NCI-H1105 treated with DMSO at 0.1 percent for 48 hours (cell line): ENCODE measurements at places on chromosomes 12 and 14.
A peak's percentile ranks its signal among the peaks of the same experiment; 100 is the strongest.

- no peak for DNase-seq
These were observed 163.9 kb upstream of the TMTC2 start for GRCh38 chr12:82522762-82523161.

DNA sequence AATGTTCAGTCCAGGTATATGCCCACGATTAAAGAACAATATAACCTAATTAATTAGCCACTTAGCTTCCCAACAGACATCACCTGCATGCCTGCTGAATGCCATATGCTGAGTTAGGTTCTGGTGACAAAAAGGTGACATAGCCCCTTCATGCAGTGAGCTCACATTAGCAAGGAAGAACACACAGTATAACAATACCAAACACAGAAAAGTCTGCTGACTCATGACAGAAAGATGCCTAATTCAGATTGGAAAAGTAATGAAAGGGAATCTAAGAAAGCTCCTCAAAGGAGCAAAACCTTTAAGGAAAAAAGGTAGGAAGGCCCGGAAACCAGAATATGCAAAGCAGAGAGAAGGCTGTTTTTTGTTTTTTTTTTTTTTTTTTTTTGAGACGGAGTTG lies 59.0 kb downstream of the FERMT2 start:
- peak; percentile 16 for DNase-seq

GRCh38 chr12:50222275-50222783 lies 55.2 kb upstream of the CERS5 start:
- DNase-seq, result no peak

GRCh38 chr12:51771008-51771407 lies 77.5 kb downstream of the FIGNL2 start:
- DNase-seq, result no peak

- DNase-seq, result no peak
These were observed 46.6 kb upstream of the NR1H4 start for GRCh38 chr12:100427078-100427477.

DNA sequence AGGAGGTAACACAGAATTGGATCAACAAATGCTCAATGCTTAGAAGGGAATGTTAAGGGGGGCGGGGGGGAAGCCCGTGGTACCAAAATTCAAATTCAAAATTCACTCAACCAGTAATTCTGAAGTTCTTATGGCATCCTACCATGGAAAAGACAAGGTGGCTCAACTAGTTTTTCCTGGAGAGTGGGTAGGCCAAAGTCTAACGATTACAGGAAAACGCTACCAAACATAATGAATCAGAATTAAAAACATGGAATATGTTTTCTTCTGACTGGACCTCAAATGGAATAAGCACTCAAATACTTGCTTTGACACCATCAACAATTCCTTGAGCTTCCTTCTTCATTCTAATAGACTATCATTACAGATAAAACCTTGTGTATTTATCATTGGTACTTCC lies 2.3 kb downstream of the NACA start:
- DNase-seq, result no peak

DNA sequence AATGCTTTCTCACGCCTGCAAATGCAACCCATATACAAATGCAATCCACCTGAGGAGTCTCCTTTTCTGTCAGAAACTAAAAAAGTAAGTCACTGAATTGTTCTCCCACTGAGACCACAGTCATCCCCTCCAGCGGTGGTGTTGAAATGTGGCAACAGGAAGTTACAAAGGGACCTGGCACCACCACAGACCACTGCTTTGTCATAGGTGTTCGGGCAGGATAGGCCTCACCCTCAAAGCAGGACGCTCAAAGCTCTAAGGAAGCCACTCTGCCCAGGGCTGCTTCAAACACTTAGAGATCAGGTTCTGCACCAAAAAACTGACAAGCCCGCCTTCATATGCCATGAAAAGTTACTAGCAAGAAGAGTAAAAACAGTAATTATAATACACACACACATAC lies 11.3 kb downstream of the PHLDA1 start:
- no peak for DNase-seq

DNA sequence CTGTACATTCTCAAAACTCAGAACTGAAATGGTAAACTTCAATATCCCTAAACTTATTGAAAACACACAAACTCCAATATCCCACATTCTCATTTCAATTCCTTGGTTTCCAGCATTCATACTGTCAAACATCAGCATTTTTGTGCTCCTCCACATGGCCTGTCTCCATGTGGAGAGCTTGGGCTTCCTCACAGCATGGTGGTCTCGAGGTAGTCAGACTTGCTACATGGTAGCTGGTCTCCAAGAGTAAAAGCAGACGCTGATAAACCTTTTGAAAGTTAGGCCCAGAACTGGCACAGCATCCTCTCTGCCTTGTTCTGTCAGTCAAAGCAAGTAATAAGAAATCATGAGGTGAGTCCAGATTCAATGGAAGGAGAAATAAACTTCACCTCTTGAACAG lies 70.5 kb downstream of the VCPKMT start:
- no peak for DNase-seq

- no peak for DNase-seq
These were observed 306.1 kb downstream of the ADAMTS20 start for GRCh38 chr12:43245947-43246346.

GRCh38 chr12:91172096-91172495 lies 10.5 kb downstream of the DCN start:
- peak; percentile 70 for DNase-seq

- DNase-seq, result peak; percentile 41
These were observed 155.9 kb downstream of the ESRRB start for GRCh38 chr14:76531821-76532318.

DNA sequence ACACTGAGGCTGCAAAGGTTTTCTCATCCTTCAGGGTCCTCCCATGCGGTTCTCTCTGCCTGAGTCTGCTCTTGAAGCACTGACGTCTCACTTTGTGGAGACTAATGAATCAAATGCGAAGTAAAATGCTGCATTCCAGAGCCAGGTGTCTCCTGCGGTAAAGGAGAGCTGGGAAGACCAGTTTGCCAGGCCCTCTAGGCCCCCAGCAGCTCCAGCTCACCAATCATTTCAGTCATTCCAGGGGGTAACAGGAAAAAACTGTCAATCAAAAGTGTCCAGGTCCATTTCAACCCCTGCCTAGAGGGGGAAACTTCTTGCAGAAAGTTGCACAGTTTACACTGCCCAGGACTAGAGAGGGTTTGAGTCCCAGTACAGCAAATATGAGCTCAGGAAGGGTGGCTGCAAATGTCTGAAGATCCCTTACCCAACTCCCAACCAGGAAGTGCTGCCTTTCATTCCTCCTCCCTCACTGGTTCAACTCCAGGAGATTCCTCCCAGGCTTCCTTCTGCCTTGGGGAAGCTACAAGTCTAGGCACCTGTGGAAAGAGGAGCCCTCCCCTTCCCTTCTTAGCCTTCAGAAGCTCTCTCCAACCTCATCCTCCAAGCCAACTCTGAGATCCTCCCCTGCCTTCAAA lies 2.7 kb upstream of the NXPH4 start:
- no peak for DNase-seq

GRCh38 chr12:107651571-107652449 lies 33.8 kb upstream of the PWP1 start:
- DNase-seq, result no peak

DNA sequence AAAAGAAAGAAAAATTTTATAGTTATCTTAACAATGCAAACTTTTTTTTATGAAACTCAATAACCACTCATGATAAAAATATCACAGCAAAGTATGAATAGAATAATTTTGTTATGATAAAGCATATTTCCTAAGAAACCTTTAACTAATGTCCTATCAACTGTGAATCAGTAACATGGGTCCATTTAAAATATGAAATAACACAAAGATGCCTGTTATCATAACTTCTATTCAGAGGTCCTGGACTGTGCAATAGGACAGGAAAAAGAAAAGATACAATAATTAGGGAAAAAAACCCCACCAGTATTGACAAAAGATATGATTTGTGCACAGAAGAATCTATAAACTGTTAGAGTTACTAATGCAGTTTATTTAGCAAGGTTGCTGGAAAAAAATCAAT lies 245.4 kb downstream of the FOXN3 start:
- DNase-seq, result no peak

DNA sequence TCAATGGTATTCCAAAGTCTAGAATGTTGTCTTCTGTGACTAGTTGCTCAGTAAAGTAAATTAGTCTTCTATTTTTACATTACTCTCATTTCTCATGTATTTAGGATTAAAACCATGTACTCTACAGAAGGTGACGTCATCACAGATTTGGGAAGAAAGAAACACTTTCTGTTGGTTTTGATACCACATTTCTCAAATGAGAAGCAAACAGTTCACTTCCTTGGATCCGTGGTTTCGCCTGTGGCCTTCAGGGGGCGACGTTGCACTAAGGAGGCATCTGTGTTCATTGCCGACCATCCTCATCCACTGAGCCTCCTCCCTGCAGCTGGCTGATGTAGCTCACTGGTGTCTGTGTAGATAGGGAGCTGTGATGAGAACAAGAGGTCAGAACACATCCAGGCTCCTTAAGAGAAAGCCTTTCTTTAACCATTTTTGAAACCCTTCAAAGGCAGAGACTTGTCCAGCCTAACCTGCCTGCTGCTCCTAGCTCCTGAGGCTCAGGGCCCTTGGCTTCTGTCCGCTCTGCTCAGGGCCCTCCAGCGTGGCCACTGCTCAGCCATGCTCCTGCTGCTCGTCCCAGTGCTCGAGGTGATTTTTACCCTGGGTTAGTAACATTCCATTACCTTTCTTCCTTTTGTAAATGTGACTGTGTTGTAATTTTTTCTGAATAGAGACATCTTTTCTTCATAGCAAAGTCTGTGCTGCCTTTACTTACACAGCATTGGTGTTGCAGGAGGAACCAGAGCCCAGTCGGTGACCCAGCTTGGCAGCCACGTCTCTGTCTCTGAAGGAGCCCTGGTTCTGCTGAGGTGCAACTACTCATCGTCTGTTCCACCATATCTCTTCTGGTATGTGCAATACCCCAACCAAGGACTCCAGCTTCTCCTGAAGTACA lies 220.6 kb upstream of the OR4E1 start:
- no peak for DNase-seq

GRCh38 chr12:116157845-116158267 lies 119.6 kb downstream of the MED13L start:
- peak; percentile 23 for DNase-seq

- DNase-seq, result no peak
These were observed 20.9 kb upstream of the HECTD1 start for GRCh38 chr14:31228533-31228932.

DNA sequence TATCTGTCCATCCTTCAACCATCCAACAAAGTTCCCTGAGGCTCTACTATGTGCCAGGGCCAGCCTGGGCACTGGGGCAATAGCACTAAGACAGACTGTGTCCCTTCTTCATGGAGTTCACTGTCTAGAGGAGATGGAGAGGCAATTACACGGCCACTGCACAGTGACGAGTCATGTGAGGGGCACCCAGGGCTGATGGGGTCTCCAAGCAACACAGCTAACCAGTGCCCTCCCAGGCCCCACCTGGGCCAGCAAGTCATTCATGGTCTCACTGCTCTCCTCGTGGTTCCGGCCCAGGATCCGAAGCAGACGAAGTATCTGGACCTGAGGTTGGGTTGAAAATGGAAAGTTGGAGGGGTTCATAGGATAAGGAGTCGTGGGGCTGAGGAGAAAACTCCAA lies 2.7 kb downstream of the AP1G2 start:
- DNase-seq, result no peak

DNA sequence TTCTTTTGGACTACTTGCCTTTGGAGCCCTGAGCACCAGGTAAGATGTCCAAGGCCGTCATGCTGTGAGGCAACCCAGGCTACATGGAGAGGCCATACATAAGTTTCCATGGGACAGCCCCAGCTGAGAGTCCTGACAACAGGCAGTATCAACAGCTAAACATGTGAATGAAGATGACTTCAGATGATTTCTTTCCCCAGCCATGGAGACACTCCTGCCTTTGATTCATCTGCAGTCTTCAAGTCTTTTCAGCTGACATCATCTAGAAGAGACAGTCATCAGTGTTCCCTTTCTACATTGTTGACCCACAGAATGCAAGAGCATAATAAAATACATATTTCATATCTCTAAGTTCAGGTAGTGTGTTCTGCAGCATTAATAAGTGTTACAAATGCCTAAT lies 398.7 kb downstream of the BTG1 start:
- no peak for DNase-seq

DNA sequence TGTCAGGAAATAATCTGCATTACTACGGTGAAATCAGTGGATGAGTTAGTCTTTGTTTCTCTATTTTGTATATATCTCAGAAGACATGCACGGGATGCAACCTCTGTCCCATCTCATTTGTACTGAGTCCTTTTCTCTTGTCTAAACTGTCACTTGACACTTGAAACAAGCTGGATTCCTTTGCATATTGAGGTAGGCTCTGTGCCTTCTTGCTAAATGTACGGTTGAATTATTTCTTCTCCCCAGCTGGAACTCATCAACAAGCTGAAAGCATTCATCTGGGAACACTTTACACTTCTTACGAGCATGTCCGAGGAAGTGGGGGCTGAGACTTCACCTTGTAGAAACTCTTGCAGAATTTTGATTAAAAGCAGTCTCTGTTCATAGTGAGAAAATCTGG lies 119.5 kb downstream of the VEZT start:
- DNase-seq, result no peak

DNA sequence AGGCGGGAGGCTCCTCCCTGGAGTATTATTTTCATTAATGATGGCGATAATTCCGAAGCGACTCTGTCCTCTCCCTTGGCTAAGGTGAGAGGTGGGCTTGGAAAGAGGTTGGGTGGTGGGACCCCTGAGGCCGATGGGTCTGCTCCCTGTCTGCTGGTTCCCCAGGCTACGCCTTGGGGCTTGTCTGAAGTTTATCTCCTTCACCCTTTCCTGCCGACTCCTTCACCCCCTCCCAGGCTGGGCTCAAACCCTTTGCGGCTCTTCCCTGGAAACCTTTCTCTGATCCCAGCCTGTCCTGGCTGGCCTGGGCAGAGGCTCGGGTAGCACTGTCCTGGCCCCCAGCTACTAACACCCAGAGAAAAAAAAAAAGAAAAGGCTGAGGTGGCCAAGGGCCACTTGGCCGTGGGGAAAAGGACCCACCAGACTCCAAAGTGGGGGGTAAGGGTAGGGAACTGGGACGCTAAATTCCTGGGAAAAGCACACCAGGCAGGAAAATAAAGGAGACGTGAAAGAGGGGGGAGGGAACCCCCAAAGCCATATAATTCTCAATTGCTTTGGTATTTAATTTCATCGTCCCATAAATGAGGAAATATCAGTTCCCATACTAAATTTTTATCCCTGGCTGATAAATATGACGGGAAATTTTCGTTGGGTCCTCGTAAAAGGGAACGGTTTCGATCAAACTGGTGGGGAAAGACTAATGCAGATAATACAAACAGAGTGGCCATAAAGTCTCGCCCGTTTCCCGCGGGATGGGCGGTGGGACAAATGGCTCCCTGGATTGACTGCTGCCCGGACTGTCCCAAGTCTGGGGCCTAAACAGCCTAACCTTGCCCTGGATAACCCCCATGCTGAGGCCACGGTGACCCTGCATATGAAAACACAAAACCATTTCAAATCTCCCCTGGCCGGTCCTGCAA lies 2.0 kb upstream of the HOXC10 start:
- DNase-seq, result no peak

DNA sequence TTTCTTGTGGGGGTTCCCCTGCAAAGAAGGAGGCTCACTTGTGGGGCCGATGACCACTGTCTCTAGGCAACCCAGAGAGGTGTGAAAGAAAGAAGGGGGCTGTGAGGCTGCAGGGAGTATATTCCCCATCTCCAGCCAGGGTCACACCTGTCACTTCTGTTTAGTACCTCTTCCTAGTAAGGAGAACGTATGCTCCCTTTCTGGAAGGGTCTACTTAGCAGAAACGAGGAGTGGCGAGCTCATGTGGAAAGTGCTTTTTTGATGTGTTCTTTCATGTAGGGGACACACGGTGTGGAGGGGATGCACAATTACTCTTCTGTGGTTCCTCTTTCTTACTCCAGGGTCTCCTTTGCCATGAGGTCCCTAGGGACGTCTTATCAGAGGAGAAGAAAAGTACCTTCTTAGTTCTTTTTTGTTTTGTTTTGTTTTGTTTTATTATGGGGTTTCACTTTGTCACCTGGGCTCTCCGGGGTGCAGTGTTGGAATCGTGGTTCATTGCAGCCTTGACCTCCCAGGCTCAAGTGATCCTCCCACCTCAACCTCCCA lies 58.3 kb downstream of the PRKCH start:
- DNase-seq, result no peak
